ENCODE measurements at places on chromosomes 11 and 22. TPM values are rescaled to one million over a fixed set of nuclear protein-coding genes. Genes with fewer than 3 reads are reported as not detected.

Gene ARHGAP8
- total RNA-seq, result 20.9 TPM

Gene CASP1
- total RNA-seq, result 50.8 TPM

Gene ISX
- not detected for total RNA-seq

Gene OR4A16
- not detected for total RNA-seq

Gene ZC3H12C
- 14.2 TPM for total RNA-seq

Gene KAT5
- 88.6 TPM for total RNA-seq

Gene KRTAP5-8
- not detected for total RNA-seq

Gene CRYBB1
- 0.57 TPM for total RNA-seq

Gene MRGPRF
- total RNA-seq, result 12.8 TPM

Gene LYVE1
- total RNA-seq, result 51.2 TPM

Gene FREY1
- total RNA-seq, result 0.67 TPM

Gene FUT4
- total RNA-seq, result 9.7 TPM

Gene GSTT2B
- total RNA-seq, result 2.0 TPM

Gene RASGRP2
- 39.3 TPM for total RNA-seq

Gene PPFIBP2
- 51.3 TPM for total RNA-seq

Gene SCN3B
- total RNA-seq, result 2.7 TPM
